ENCODE measurements at places on chromosomes 4 and X.

- no peak for DNase-seq
Measured at GRCh38 chrX:107454302-107454701, 4.8 kb downstream of the FRMPD3 start.

DNA sequence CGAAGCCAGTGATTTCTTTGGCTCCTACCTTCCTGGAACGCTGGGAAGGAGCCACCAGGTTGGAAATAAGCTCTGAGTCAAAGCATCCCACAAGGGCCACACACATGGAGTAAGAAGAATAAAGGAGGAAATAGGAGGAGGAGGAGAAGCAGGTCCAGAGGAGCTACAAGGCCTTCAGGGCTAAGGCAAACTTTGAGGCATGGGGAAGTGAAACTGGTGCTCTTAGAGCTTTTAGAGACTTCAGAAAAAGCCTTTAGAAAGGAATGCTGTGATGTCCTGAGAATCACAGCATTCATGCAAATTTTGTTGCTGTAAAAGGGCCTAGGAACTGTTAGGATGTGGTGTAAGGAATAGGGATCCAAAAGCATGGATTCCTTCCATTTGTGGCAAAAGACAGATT lies 135.9 kb upstream of the ARHGEF9 start:
- no peak for DNase-seq

DNA sequence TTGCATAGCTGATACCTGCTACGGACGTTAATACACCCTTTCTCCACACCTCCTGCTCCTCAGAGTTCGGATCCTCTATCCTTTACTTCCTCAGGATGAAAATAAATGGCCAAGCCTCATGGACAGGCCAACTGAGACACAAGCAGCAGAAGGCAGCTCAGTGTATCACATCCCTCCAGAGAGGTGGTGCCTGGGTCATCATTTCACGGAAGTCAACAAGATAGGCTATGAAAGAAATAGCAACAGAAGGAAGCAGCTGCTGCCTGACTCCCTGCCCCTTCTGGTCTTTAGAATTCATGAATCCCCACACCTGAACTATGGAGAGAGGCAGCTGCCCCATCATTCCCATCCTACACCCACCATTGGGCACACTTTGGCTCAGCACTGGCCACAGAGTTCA lies 267.1 kb upstream of the ETNPPL start:
- DNase-seq, result no peak

DNA sequence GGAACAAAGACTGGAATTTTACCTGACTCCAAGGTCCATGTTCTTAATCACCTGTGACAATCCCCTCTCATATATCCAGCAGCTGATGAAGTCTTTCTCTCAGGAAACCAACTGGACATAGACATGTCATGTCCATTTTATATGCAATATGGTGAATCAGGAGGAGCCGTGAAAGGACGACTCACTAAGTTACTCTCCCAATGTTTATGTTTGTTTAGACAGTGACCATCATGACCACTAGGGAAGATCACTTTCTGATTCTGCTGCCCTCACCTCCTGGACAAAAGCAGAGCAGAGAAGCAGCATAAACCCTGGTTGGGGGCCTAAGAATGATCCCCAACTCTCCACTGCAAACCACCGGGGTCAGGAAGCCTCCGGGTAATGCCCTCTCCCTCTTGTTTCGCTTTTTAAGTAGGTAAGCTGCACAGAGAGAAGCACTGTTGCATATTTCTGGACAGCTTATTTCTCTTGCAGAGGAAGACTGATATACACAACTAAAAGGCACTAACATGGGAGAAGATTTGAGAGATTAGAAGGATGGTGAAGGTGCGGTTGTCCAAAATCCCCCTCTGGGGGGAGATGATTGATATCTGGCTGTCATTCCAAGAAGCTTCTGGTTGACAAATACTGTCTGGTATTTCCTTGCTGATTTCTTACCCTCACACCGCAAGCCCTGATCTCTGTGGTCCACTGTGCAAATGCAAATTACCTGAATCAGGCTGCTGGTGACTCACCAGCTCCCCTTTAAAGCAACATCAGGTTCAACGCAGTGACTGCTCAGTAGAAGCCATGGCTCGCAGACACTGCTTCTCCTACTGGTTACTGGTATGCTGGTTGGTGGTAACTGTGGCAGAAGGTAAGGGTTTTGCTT lies at the start of gene ODAPH:
Gene ODAPH, plus strand, starts transcription at position 773 of the 871 bp plus-strand sequence. Its CDS starts 17 bp downstream, at position 790.
- peak; percentile 6 for DNase-seq

GRCh38 chr4:135418353-135418752 lies 1216.8 kb upstream of the PABPC4L start:
- no peak for DNase-seq

DNA sequence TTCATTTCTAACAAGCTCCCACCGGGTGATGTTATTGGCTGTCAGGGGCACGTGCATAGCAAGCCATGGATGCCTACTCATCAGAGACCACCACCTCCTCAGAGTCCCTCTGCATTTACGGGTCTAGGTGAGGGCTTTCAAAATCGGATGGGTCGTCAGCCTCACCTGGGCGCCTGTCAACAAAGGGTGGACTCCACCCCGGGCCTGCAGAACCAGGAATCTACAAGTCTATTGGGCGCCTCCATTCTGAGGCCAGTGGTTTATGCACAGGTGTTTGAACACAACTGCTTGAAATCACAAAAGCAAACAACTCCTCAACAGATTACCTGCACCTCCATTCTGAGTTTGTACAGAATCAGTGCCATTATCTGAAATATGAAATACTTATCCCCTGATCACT lies 318.9 kb downstream of the PTTG2 start:
- no peak for DNase-seq

GRCh38 chr4:138857416-138857815 lies 158.2 kb upstream of the NOCT start:
- DNase-seq, result no peak

DNA sequence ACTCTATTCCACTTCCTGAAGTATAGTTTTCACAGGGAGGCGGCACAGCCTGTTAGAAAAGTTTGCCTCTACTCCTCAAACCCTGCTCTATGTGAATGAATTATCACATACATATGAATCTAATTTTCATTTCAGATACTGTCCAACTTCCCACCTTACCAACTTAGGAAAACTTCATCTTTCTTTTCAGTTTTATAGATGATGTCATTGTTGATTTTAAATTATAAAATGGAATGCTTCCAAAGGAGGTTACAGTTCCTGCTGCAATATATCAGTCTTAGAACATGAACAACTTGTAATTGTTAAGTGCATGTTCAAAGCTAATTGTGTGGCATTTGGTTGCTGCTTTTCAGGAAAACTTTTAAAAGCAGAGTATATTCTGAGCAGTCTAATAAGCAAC lies 92.4 kb downstream of the NEUROG2 start:
- no peak for DNase-seq

DNA sequence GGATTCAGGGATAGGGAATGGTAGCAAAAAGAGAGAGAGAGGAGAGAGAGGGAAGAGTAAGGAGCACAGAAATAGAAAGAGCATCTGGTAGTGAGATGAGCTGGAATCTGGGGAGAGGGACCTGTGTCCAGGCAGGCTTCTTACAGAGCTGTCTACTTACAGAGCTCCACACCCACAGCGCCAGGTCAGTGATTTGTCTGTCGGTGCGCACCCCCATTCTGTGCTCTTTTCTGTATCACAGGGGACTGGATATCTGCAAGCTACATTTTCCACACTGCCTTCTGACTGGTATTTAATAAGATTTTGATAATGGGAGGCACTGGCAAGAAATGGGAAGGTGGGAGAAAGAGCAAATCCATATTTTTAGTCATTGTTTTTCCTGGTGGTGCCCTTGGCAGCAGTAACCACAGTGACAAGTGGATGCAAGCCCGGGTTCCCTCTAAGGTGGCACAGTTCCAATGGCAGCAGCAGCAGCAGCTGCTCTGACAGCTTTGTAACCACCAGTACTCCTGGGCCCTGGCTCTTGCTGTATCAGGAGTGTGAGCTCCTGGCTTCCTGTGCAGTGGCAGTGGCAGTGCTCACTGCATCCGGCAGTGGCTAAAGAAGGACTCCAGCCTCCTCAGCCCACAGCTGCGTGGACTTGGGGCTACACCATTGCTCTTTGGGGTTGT lies 300.5 kb downstream of the TRIML1 start:
- DNase-seq, result no peak

GRCh38 chr4:144711700-144712456 lies 65.9 kb downstream of the HHIP start:
- DNase-seq, result no peak

DNA sequence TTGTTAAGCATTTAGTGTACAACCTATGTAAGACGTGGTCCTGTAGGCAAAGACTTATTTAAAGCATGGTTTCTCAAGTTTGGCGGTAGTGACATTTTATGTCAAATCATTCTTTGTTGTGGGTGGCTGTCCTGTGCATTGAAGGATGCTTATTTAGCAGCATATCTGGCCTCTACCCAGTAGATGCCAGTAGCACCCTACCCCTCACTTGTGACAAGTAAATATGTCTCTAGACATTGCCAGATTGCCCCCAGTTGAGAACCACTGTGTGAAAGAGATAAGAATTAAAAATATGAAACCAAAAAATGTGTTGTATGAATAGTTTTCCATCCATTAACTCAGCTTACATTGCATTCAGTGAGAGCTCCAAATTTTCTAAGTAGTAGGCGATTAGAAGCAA lies 25.5 kb downstream of the MMAA start:
- DNase-seq, result no peak

DNA sequence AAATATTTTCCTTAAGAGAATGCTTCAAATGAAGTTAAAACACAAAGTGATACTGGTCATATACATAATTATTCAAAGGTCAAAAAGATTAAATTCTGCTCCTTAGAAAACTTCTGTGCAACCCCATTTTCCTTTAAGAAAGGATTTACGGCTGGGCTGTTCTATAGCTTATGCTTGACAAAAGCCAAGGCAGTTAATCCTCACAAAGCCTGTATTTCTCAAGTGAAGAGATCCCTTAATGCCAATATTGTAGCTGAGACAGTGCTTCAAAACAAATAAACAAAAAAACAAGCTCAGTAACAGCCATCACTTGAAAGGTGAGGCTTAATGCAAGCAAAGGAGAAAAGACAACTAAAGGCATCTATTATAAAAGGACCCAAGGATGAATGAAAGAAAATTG lies 42.5 kb downstream of the BTC start:
- no peak for DNase-seq

DNA sequence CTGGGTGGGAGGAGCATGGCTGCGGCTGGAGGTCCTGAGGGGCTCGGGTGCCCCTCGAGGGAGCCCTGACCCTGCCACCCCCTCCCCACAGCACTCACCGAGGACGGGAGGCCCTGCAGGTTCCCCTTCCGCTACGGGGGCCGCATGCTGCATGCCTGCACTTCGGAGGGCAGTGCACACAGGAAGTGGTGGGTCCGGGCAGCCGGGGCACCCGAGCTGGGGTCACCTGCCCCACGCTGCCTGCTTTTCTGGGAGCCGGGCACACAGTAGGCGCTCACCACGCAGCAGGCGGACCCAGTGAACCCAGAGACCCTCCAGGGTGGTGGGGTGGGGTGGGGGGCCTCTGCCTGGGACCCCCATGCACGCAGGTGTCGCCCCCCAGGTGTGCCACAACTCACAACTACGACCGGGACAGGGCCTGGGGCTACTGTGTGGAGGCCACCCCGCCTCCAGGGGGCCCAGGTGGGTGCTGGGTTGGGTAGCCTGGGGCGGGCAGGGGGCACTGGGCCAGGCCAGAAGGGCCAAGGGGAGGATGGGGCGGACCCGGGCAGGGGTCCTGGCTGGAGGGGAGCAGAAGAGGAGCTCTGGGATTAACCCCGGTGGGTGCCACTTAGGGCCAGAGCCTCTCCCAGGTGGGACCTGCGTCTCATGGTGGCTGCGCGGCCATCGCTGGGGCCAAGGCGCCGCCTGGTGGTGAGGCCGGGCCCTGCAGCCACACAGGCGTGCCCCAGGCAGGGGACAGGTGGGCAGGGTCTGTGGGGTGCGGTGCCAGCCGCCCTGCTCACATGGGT lies 1.4 kb downstream of the HGFAC start:
- DNase-seq, result peak; percentile 53

- DNase-seq, result no peak
Measured at GRCh38 chr4:168825975-168826374, 184.1 kb downstream of the CBR4 start.

- no peak for DNase-seq
Measured at GRCh38 chr4:110629780-110630687, 7.2 kb upstream of the PITX2 start.

- no peak for DNase-seq
Measured at GRCh38 chr4:140903522-140904475, 147.6 kb upstream of the TBC1D9 start.

GRCh38 chr4:25442863-25443307 lies 65.8 kb downstream of the ANAPC4 start:
- no peak for DNase-seq
